CD4-positive, alpha-beta memory T cell (primary cell): ENCODE measurements at places on chromosomes 11 and 22.

DNA sequence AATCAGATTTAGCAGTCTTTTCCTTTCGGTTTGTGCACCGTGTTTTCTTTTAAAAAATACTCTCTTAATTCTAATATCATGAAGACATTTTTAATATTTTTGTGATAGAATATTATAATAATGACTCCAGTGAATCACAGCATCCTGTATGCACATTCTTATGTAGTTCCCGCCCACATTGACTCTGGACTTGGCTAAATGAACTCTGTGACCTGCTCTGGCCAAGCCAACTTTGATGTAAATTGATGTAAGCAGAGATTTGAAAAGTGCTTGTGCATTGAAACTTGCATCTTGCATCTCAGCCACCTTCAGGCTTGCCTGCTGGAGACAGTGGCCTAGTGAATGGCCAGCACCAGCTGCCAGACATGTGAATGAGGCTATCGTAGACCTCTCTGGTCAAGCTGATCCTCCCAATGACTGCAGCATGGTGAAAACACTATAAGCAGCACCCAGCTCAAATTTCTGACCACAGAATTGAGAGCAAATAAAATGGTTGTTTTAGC, 29.2 kb upstream of the PGM2L1 start:
- DNase-seq, result no peak

DNA sequence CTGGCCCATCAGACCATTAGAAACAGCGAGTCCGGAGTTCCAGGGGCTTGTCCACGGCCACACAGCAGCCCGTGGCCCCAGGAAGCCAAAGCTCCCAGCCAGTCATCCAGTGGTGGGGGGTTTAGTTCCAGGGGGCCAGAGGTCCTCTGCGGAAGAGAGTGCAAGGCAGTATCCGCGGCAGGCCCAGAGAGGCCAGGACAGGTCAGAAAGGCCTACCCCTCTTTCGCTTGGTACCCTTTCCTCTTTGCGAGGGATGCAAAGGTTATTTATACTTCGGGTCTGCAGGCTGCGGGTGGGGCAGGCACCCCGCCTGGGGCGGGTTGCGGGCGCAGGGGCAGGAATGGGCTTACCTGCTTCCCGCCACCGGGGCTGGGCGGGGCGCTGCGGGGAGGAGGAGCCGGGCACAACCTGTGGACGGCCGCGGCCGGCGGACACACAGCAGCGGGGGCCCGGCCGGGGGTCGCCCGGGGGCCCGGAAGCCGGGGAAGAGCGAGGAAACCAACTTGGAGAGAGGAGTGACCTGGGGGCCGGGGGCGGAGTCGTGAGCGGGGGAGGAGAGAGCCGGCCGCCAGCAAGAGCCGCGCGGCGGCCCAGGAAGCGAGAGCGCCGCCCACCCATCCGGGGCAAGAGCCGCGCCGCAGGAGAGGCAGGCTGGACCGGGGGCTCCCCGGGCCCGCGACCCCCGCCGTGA, at the start of gene SH3BP1:
TSS of gene SH3BP1 (plus strand) at position 600 of the 691 bp plus-strand sequence. CDS start 119 bp downstream, outside the sequence.
- DNase-seq, result peak; percentile 60

DNA sequence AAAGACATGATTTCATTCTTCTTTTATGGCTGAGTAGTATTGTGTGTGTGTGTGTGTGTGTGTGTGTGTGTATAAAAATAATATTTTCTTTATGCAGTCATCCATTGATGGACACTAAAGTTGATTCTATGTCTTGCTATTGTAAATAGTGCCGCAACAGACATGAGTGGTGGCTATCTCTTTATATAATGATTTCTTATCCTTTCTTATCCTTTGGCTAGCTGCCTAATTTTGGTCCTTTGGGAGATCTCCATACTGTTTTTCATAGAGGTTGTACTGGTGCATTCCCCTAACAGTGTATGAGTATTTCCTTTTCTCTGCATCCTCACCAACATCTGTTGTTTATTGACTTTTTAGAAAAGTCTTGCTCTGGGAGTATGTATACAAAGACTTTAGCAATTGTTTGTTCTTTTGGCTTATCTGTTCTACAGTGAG, 107.0 kb downstream of the STIM1 start:
- no peak for DNase-seq

GRCh38 chr22:49097966-49098365, 729.7 kb downstream of the BRD1 start:
- no peak for DNase-seq

DNA sequence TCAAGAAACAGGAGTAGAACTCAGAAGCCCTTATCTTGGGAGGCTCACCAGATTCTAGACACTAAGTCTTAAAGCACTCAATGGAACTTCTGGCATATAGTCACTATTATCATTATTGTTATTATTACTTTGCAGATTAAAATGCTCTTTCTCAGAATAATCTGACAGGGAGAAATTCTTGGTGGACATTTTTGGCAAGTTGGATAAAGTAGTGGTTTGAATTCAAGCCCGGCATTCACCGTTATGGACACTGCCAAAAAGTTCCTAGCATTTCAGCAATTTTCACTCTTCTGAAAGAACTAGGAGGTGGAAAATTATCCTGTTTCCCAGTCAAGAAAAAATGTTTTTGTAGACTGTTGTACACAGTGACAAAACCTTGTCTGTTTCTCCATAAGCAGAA, 179.6 kb upstream of the ISX start:
- no peak for DNase-seq

DNA sequence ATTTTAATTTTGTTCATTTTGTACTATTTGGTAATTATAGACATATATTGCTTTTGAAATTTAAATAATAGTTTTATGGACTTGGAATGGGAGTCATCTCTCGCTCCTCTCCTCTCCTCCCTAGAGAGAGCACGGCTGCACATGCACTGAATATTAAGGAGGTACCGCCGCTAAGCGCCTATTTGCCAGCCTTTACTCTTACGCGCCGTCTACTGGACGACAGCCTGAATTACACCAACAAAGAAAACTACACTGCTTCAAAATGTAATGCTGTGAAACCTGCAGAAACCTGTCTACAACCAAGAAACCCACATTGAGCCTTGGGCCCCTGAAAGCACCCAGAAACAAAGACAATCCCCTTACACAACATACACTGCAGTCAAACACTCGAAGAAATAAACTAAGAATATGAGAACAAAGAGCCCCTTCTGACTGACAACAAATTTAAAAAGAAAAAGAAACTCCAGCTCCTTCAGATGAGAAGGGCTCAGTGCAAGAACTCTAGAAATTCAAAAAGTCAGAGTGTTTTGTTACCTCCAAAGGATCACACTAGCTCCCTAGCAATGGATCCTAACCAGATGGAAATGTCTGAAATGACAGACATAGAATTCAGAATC, 737.2 kb downstream of the LRRC4C start:
- DNase-seq, result no peak

DNA sequence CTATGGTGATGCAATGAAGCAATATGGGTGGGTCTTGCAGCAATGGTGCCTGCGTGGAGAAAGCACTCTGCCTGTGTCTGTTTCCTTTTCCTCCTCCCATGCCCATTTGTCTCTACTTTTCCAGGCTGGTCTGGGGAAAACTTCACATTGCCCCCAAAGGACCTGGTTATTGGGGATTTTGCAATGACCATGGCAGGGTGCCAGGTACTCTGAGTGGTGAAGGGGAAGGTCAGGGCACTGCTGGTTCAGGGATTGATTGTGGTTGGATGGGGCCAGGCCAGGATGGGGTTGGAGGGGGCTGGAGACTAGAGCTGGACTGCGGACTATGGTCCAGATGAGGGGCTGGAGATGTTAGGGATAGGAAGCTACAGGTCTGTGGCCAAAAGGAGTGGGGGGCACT, 92.1 kb downstream of the INSC start:
- DNase-seq, result no peak

DNA sequence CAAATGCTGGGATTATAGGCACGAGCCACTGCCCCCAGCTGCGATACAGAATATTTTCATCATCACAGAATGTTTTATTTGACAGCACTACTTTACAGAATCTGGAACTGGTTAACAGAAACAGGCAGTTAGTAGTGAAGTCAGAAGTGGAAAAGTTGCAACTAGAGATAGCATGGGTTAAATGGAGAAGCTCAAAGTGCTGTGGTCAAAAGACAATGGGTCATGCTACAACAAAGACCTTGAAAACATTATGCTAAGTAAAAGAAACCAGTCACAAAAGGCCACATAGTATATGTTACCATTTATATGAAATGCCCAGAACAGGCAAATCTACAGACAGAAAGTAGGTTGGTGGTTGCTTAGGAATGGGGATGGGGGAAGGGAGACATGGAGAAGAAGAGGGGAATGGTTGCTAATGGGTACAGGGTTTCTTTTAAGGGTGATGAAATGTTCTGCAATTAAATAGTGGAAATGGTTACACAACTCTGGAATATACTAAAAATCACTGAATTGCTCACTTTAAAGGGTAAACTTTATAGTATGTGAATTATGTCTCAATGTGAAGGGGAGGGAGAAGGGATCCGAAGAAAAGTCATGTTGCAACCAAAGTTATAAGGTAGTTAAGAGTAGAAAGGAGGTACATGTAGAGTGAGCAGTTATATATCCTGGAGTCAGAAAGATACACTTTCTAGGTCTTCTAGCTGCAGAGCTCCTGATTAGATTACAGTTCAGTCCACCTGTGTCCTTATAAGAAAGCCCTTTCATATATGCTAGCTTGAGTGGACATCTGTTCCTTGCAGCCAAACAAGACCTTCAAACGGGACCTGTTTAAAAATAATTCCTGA, 46.3 kb upstream of the RAPSN start:
- no peak for DNase-seq

DNA sequence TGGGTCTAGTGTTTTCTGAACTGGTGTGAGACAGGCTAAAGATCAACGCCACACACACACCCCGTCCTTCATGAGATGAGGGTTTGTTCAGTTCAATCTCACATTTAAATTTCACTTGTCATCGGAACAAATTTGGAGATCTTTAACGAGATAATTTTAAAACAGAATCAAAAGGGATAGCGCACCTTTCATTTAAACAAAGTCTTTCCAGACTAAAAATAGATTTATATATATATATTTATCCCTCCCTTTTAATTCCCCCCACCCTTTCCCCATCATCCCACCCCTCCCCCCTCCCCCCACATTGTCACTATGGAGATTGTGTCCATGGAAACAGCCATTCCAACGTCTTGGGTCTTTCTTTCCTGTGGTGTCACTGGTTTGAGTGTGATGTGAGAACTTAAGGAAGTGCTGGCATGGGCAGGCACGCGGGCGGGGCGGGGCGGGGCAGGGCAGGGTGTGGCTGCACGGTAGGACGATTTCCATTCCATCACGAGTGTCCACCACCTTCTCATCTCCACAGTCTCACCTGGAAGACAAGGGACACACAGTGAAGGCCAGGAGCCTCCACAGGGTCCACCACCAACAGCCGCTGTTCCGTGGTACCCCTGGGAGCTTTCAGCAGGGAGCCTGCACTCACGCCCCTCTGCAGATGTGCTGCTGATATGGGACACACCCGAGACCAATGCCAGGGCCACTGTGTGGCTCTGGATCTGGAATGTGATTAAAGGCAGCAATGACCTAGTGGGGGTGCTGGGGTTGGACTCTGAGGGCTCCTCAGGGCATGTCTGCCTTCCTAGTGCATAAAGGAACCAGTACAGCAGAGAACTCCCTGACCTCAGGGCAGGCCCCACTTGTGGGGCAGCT, 30.5 kb upstream of the CYP2D6 start:
- DNase-seq, result no peak

DNA sequence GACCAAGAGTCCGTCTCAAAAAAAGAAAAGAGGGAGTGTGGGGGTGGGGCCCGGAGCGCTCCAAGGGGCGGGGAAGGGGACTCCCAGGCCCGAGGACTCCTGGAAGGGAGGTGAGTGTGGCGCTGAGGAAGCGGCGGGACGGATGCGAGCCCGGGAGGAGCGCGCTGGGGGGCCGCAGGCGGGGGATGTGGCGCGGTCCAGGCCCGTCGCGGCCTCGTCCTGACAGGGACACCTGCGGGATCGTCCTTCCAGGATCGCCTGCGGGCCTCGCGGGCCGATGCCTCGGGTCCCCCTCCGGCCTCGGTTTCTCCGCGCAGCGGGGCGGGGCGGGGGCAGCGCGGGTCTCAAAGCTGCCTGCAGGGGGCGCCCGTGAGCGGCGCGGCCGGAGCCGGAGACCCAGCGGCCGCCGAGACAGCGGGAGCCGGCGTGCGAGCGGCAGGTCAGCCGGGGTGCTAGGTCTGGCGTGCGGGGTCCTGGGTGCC, 3.8 kb upstream of the ADORA2A start:
- DNase-seq, result no peak

- DNase-seq, result no peak
Observed at GRCh38 chr11:93490996-93491618, 52.1 kb downstream of the SMCO4 start.

DNA sequence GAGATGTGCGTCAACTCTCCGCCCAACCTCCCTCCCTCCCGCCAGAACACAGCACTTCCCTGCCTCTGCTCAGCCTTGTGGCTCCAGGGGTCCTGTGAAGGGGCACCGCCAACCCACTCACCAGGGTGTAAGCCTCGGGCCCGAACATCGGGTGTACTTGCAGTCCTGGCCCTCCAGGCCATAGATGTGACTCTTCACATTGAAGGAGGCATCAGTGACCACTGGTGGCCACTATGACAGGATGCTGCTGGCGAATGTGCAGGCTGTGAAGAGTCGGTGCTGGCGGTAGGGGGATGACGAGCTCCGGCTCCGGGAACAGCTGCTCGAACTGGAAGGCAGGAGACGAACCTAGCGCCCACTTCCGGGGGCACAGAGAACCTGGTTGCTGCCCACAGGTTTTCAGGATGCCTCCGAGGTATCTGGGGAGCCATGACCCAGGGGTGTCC, 97.4 kb downstream of the MED15 start:
- DNase-seq, result no peak

- no peak for DNase-seq
Observed at GRCh38 chr22:39487826-39488520, 14.1 kb upstream of the MIEF1 start.

DNA sequence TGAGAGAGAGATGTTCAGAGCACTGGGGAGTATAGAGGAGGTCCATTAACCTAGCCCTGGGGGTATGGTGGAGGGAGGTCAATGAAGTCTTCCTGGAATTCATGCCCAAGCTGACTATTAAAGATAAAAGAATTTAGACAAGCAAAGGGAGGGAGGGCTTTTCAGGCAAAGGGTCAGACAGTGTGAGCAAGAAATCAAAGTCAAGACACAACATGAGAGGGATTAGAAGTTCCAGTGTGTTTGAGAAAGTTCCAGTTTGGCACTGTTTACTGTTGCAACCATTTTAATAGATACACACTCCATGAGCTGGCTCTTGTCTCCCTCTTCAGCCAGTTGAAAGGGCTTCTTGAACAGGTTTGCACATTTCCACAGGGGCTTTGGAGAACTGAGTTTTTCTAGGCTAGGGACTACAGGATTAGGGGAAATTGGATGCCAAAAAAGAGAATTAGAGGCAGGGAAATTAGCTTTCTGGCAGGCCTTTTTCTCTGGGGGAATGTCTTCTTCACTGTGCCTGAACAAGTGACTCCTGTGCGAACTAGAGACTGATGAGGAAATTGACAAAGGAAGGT, 14.7 kb upstream of the NNMT start:
- DNase-seq, result no peak
